ENCODE measurements at places on chromosomes 2 and 18.
A peak's percentile ranks its signal among the peaks of the same experiment; 100 is the strongest.

GRCh38 chr2:79155826-79156476 lies 3.6 kb downstream of the REG3A start:
- no peak for DNase-seq

GRCh38 chr2:53460347-53460746 lies 307.3 kb upstream of the CHAC2 start:
- no peak for DNase-seq

GRCh38 chr2:113784823-113785744 lies 28.6 kb upstream of the SLC35F5 start:
- DNase-seq = no peak

- DNase-seq = no peak
These were observed 201.8 kb upstream of the GALNT5 start for GRCh38 chr2:157055660-157056199.

GRCh38 chr2:178105566-178105965 lies 6.7 kb upstream of the RBM45 start:
- DNase-seq = no peak

DNA sequence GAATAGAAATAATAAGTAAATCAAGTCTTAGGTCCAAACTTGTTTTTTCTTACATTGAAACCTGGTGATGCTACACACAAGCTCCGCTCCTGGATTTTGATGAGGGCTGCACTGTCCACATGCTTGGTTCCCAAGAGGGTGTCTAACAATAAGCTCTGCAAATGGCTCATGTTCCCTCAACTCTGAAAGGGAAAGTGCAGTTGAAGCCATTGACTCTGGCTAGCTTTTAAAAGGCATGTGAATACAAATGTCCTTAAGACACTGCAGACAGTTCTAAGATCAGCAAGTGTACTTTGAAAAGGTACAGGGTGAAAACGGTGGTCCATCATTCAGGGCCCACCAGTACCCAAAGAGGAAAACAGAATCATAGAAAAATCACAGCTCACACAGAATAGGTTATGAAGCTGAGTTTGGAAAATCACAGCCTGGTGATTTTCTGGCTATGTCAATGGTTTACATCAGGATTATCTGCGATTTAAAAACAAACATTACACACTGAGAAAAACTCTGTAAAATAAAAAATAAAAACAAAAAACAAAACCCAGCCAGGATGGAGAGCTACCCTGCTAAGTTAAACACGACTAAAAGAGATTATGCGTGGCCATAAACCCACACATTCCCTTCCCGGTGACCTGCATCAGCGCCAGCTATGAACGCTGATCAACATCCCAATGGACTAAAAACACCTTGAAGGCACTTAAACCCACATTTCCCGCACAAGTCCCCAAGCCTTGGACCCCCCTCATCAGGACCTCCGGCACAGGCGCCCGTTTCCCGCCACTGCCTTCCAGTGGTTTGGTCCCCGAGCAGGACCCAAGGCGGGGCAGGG lies 554 bp downstream of the PFN4 start:
- DNase-seq = no peak

DNA sequence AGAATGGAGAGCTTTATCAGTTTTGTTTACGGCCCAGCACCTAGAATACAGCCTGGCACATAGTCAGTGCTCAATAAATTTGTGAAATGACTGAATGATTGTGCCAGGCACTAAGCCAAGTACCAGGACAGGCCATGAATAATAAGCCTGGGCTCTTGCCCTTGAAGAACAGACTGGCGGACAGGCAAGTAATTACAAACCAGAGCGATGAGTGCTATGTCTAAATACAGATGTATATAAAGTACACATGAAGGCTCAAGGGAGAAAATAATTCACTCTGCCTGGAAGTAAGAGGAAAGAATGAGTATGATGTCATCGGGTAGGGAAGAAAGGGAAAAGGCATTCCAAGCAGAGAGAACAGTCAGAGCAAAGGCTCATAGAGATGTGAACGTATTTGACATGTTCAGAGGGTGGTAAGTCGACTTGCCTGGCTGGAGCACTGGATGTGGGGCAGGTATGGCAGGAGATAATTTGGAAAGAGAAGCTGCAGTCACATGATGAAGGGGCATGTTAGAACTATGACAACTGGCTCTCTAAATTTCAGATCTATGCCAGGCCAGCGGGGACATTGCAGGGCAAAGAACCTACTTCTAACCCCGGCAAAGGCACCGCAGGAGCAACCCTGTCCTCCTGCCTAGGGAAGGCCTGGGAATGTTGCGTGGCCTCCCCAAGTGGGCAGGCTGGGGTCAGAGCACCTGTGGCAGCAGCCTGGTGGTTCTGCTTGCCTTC lies 119.1 kb upstream of the STPG4 start:
- DNase-seq = no peak

DNA sequence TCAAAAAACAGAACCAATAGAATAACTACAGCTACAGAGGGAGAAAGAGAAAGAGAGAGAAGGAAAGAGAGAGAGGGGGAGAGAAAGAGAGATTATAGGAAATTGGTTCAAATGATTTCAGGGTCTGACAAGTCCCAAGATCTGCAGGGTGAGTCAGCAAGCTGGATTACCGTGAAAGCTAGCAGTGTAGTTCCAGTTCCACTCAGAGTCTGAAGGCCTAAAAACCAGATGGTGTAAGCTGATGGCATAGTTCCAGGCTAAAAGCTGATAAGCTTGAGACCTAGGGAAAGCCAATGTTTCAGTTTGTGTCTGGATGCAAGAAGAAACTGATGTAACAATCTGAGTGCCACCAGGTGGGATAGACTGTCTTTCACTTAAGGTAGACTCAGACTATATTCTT lies 397.7 kb downstream of the TRIB2 start:
- DNase-seq = no peak

DNA sequence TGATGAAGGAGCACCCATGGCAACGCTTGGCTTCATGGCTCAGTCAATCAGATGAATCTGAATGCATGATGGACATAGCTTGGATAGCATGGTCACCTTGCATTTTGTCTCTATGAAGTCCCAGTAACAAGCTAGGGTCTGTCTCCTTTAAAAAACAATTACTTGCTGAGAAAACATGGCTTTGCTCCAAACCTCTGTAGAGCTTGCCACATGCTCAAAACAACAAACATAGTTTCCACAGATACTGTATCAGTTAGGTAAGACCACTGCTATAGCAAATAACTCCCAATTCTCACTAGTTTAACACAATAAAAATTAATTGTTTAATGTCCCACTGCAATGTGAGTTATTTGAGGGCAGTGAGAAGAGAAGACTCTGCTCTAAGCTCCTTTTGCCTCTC lies 401.0 kb downstream of the IRS1 start:
- no peak for DNase-seq

- DNase-seq = no peak
These were observed 1.3 kb upstream of the TBC1D8 start for GRCh38 chr2:101152272-101153076.

DNA sequence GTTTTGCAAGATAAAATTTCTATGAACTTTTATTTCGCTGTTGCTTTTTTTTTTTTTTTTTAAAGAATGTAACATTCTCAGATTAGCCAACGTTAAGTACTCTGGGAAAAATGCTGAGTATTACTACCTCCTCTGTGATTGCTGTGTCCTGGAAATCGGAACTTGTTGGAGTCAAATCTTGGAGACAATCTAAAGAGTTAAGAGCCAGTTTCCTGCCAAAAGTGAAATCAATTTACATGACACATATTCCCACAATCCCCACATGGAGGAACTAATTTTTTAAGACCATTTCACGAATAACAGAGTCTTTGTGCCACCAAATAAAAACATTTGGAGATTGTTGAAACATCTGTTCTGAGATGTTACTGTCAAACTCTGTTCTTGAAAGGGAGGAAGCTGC lies 127.8 kb downstream of the MEP1B start:
- DNase-seq = no peak

DNA sequence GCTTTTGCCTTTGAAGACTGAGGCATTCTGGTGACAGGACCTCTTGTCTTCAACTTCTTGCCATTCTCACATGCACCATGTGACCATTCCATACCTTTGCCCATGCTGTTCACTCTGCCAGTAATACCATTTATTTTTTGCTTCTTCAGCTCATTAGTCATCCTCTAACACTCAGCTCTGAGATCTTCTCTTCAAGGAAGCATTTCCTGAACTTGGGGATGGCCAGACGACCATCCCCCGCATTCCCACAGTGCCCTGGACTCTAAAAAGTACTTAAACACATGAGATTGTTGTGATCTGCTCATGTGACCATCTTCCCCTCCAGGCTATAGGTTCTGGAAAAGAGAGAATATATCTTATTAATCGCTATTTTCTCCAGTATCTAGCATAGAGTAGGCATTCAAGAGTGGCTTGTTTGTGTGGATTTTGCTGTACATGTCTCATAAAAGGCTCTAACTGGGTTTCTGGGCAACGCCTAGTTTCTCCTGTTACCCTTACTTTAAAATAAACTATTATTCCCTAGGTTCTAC lies 33.9 kb downstream of the PAX3 start:
- DNase-seq = no peak

DNA sequence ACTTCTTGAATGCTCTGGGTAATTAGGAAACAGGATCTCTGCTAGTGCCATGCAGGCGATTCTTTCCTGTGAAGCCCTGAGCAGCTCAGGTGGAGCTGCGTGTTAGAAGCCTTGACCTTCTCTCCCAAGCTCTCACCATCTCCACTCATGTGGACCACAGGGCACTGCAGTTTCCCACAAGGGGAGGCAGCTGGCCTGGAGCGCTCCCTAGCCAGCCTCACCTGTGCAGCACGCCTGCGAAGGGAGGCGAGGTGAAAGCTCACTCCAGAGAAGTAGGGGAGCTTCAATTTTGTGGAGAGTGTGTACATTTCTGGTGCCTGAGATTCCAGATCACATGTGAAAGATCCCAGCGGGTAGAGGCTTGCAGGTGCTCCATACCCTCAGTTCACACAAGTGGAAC lies 11.1 kb upstream of the HES6 start:
- no peak for DNase-seq

- no peak for DNase-seq
These were observed 547.2 kb upstream of the SETBP1 start for GRCh38 chr18:44133483-44133882.

DNA sequence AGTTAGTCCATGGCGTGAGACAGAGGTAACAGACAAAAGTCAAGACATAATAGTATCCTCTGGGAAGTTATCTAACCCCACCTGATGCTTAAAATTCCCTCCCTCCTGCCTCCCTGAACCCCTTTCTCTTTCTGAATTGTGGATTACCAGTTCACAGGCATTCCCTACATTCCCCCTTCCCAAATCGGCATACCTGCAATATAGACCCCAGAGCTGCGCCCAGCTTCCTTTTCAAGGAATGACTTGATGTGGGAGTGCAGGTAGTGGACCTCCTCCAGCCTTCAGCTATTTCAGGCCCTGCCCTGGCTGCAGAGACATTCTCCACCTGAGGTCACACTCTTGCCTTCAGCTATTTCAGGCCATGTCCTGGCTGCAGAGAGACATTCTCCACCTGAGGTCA lies 111.1 kb upstream of the KLF7 start:
- DNase-seq = no peak

- DNase-seq = no peak
These were observed 66.5 kb upstream of the CTNNA2 start for GRCh38 chr2:79446313-79446712.

- no peak for DNase-seq
These were observed 315.0 kb upstream of the TFPI start for GRCh38 chr2:187869195-187869594.

DNA sequence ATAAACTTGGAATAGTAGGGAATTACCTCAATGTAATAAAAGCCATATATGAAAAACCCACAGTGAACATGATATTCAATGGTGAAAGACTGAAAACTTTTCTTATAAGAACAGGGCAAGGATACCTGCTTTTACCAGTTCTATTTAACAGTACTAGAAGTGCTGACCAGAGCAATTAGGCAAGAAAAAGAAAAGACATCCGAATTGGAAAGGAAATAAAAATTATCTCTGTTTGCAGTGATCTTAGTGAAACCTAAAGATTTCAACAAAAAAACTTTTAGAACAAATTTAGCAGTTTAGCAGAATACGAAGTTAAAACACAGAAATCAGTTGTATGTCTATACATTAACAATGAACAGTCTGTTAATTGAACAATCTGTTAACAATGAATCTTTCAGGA lies 69.1 kb downstream of the MIB1 start:
- DNase-seq = no peak

GRCh38 chr2:118779362-118779761 lies 68.1 kb downstream of the EN1 start:
- no peak for DNase-seq

- DNase-seq = no peak
These were observed 192.6 kb upstream of the TWIST2 start for GRCh38 chr2:238655198-238655860.

DNA sequence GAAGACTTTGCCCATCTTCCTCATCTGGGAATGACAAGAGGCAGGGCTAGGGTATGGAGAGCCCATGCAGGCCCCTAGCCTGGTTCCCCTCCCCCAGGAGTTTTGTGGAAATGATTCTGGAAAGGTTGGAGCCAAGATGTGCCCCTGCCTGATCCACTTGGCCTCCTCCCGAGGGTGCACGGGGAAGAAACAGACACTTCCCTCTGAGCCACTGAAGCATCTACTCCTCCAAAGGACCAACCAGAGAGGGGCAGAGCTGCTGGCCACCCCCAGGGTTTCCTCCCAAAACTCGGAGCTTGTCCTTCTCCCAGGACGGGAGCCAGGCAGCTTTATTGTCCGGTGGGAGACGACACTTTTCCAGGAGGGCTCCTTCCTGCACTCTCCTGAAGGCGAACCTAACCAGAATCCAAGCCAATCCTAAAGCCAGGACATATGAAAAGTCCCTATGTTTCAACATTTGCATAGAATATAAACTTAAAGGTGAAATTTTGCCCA lies 149.2 kb upstream of the COPS8 start:
- no peak for DNase-seq

DNA sequence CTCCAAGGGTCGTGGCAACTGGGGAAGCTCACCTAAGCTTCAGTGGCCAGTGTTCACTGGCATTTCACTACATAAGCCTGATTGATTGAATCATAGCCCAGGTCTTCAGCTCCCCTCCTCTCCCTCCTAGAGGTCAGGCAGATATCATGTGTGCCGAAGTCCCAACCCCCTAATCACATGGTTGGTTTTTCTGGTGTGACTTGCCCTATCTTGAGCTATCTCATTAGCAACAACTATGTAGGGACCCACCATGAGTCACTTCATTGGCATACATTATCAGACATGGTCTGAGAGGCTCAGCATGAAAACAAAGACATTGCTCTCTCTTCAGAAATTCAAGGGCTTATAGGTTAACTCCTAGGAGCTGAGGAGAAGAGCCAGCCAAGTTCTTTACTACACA lies 76.8 kb downstream of the LYPD1 start:
- DNase-seq = no peak

DNA sequence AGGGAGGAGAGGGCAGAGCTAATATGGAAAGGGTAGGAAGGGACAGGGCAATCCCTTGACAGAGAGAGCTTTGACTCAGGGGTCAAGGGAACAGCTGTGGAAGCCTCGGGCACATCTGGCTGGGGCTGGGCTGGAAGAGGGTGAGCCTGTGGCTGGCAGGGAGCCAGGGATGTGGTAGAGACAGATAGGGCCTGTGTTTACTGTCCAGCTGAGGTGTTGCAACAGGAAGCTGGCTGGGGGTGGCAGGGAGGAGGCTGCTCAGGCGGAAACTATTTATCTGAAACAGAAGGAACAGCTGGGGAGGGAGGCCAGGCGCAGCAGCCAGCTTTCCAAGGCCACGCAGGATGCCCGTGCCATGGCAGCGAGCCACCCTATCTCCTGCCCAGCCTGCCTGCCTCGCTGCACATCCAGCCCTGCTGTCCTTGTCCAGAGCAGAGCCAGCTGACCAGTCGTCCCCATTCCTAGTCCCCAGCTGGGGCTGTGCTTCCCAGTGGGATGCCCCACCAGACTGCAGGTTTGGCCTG lies 264.7 kb downstream of the CYP26B1 start:
- DNase-seq = peak; percentile 94
